ENCODE measurements at places on chromosomes 2 and 18.

GRCh38 chr18:7601246-7601615 lies 34.1 kb downstream of the PTPRM start:
- no peak for DNase-seq

GRCh38 chr18:74114116-74114515 lies 33.5 kb downstream of the FBXO15 start:
- DNase-seq, result no peak

DNA sequence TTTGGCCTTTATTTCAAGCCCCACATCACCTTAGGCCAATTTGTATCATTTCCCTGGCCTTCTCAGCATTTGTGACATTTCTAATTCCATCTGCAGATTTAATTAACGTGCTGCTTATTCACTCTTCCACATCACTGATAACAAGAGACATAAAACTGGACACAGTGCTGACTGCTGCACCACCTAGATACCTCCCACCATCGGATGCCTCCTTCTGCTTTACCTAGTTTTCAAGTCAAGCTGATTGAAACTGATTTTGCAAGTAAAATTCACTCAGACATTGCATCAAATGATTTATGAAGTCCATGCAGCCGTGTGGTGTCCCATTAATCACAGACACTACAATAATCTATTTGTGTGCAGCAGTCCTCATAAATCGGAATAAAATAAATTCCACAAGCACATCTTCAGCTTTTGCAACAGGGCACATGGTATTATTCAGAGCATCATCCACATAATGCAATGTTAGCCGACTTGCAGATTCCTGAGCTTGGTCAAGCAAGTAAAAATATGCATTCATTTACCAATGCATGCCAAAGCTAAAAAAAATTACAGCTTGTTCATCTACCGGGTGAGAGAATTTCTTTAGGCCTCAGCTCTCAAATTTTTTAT lies 15.9 kb upstream of the CRIM1 start:
- DNase-seq, result no peak

DNA sequence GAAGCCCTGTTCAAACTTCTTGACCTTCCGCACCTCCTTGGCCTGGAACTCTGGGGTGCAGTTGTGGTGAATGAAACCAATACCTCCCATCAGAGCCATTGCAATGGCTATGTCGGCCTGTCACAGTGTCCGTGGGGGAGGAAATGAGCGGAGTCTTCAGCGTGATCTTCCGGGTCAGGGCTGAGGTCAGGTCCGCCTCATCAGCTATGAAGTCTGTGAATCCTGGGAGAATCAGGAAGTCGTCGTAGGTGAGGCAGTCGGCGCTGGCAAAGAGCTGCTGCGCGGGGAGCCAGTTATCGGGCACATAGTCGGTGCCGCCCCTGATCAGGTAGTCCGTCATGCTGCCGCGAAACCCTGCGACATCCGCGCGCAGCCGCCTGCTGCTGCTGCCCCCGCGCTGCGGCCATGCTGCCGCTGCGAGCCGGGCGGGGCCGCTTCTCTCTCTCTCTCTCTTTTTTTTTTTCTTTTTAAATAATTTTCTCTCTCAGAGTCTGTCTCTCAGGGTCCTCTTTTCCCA lies 154.1 kb upstream of the ZSWIM2 start:
- DNase-seq, result no peak

- no peak for DNase-seq
These were observed 1.3 kb upstream of the TANK start for GRCh38 chr2:161158882-161159281.

GRCh38 chr18:49135877-49136276 lies 185.1 kb upstream of the SMAD7 start:
- DNase-seq, result peak; percentile 35

GRCh38 chr2:50469784-50470183 lies 562.1 kb downstream of the NRXN1 start:
- no peak for DNase-seq

GRCh38 chr18:5510135-5510846 lies 33.5 kb downstream of the EPB41L3 start:
- no peak for DNase-seq

DNA sequence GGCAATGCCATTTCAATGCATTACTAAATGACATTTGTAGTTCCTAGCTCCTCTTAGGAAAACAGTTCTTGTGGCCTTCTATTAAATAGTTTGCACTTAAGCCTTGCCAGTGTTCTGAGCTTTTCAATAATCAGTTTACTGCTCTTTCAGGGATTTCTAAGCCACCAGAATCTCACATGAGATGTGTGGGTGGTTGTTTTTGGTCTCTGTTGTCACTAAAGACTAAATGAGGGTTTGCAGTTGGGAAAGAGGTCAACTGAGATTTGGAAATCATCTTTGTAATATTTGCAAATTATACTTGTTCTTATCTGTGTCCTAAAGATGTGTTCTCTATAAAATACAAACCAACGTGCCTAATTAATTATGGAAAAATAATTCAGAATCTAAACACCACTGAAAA lies 45.3 kb downstream of the HADHB start:
- DNase-seq, result no peak

DNA sequence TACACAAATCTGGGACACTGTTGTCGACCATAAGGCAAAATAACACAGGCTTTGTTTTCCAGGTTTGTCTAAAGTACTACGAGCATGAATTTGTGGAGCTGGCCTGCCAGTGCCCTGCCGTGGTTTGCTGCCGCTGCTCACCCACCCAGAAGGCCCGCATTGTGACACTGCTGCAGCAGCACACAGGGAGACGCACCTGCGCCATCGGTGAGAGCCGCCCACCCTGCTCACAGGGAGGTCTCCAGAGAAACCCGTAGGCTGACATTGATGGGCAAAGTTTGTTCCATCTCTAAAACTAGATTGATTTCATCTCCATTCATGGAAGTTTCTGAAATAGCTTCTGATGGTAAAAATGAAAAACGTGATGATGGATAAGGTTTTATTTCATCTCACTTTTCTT lies 50.4 kb upstream of the NFATC1 start:
- no peak for DNase-seq

- no peak for DNase-seq
These were observed 6.0 kb downstream of the SH3BP4 start for GRCh38 chr2:234957834-234958135.

DNA sequence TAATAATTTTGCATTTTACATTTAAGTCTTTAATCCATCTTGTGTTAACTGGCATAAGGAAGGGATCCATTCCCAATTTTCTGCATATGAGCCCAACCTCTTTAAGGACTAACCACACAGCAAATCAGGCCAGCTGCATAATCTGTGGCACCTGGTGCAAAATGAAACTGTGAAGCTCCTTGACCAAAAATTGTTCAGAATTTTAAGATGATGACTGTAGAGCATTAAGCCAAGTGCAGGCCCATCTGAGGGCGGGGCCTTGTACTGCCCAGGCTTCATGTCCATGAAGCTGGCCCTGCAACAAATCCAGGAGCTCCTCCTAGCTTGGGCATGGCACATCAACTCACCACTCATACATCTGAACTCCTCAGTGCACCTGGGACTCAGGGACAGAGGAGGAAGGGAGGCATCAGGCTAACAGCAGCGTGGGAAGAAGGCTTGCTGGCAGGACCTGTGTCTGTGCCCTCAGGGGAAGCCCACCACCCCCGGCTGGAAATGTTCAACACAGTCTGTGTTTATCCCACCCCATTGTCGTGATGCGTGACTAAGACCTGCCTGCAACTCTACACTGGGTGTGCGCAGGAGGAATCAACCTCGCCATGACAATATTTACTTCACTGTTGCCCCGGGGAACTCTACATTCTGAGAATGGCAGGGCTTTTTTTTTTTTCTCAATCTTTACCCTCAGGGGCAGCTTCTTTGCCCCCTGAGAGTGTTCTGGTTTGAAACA lies 128.9 kb upstream of the SIX2 start:
- DNase-seq, result no peak

DNA sequence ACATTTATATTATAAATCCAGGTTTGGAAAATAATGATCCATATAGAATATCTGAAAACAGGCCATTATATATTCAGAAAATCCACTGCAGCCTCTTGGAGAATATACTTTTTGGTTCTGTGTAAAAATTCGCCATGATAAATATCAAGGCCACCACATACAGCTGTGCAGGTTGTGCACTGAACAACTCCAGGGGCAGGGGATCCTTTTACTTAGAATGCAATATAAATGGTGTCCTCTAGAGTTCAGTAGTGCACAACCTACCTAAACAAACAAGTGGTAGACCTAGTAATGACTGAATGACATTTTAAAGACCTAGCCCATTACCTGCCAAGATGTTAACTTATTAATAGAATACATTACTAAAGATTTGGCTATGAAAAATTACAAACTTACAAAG lies 22.4 kb downstream of the MOGAT1 start:
- no peak for DNase-seq

GRCh38 chr2:31101701-31102100 lies 36.5 kb downstream of the GALNT14 start:
- DNase-seq, result no peak

DNA sequence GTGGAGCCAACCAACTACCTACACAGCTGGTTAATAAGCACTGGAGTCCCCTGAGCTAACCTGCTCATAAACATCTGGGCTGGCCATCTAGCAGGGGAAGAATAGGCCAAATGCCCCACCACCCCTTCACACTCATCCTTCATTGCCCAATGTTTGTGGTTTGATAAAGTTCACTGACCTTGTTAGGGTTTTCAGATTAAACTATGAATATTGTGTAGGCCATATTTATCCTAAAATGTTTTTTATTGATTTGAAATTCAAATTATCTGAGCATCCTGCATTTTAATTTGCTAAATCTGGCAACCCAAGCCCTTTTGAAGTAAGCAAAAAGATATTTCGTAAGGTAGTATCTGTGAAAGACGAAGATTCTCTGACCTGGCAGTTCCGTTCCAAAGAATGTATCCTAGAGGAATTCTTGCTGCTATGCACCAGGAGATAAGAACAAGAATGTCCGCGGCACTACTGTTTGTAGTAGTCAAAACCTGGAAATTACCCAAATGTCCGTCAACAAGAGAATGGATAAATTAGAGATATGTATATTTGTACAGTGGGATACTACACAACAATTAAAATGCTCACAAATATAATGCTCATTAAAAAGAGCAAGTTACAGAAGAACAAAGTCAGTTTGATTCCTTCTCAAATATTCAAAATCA lies 5.8 kb upstream of the TLK1 start:
- DNase-seq, result no peak

All from Ammon's horn (tissue), 1 donor.